ENCODE measurements at places on chromosomes 2 and 18.

- no peak for DNase-seq
These were observed 62.8 kb downstream of the MEX3C start for GRCh38 chr18:51134721-51135120.

DNA sequence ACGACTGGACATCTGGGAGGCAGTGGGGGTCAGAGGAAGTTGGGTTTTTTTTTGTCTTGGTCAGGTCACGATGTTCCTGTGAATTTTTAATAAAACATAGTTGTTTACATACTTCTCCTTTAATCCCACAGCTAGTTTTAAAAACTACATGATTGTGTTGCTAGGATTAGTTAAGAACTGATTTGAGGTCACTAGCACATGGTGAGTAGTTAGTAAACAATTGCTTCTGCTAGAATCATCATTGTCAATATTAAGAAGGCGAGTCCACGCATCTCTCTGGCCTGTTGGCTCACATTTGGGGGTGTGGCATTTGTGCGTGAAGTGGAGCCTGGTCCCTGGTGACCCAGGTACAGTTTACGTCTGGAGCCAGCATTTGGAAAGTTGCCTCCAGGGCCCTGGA lies 59.4 kb downstream of the AGAP1 start:
- no peak for DNase-seq

- DNase-seq = no peak
These were observed 203.2 kb downstream of the ALK start for GRCh38 chr2:29718076-29718686.

DNA sequence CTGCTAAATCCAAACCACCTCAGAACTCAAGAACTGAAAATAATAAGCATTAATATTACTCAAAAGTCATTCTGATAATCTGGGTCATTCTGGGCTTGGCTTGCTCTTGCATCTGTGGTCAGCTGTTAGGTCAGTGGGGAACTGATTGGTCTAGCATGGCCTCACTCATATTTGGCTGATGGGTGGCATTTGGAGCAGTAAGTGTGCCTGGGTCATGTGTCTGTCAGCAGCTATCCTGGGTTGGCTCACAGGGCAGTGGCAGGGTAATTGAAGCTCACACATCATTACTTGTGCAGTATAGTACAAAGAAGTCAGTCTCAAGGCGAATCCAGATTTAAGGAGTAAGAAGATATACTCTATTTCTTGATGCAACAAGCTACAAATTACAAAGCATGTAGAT lies 9.6 kb downstream of the RPL37A start:
- DNase-seq = no peak

DNA sequence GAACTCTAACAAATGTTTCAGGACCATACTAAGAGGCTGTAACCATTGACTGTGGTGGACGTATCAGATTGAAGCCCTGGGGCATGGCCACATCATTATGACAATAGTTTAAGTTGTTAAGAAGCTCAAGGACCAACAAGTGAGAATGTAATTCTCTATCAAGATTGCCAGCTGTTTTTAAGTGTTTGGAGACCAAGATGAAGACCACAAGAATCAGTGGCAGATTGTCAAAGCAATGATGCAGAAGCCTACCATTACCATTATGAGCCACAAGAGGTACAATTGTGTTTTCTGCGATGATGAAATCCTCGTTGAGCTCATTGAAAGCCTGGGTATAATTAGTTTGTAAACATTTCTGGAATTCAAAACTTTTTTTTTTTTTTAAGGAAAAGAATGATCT lies 261.1 kb upstream of the ZEB2 start:
- DNase-seq = no peak

GRCh38 chr2:196278491-196278911 lies 107.1 kb upstream of the STK17B start:
- DNase-seq = no peak

DNA sequence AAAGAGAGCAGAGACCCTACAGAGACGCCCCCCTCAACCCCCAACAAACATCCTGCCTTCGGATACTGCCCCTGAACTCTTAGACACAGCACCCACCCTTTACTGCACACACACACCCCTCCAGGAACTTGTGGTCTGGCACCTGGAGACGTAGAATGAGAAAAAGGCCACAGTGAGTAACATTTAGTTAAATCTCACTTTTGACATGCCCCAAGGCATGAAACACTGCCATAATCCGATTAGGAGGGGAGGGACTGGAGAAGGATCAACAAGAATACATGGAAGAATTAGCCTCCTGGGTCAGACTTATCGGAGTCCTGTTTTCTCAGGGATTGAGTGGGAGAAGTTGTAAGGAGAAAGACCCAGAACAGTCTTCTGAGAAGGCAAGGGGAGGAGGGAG lies 4.1 kb downstream of the CDK5R2 start:
- no peak for DNase-seq

- DNase-seq = no peak
These were observed 178.1 kb downstream of the NCKAP5 start for GRCh38 chr2:133390156-133390555.

DNA sequence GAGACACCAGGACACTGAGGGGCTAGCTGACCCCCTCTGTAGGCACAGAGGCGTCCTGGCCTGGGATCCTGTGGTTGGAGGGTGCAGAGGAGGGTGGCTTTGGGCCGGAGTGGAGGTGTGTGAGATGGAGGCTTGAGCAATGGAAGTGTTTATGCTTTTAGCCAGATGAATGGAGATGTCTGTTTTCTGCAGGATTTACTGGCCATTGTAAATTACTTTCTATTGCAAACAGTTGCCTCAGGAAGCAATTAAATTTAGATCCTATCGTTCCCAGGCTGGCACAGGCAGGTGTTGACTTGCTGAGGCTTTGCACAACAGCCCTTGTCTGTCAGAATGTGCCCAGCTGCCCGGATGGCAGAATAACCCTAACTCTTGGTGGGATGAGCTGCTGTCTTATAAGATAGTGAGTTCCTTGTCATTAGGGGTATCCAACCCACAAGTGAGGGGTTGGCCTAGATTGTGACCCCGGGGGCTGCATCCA lies 1.8 kb upstream of the ARID5A start:
- no peak for DNase-seq

DNA sequence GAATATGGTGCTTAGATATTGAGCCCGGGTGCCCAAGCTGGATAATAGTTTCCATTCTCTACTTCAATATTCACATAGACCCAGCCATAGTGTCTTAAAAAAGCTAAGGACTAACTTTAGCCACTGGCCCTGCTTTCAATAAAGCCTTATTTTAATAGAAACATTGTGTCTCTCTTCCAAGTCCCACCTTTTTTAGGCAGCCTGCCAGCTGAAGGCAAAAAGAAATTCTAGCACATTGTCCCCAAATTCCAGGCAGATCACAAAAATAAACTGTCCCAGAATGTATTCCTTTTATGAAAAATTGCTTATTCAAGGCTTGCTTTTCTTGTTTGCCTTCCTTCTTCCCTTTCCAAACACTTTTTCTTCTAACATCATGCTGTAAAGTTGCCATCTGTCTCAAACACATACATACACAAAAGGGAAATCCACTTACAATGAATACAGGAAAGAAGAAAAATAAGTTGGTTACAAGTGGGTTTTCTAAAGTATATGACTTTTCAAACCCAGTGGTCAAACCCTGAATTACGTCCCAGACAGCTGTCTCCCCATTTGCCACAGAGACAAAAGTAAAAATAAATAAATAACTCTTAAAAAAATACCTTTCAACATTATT lies 778.5 kb downstream of the BCL11A start:
- no peak for DNase-seq
